KBM-7 (cell line): ENCODE measurements at places on chromosomes 12 and 14.

DNA sequence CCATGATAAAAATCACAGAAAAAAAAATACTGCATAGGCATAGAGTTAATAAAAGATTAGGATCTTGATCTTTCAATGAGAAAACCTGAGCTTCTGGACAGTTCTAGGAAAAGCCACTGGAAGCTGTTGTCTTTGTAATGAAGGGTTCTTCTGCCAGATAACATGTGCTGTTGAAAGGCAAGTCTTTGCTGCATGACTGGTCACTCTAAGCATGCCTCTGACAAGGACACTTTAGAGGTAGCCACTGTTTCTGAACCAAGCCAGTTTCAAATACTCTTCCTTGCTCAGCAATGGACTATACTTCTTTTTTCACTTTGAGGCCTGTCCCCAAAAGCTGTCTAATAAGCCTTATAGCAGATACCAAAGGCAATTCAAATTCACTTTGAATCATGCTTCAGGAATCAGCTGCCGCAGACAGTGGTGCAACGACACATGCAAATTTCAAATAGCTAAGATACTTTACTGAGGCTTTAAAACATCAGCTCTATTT, 70.2 kb downstream of the BTG1 start:
- no peak for DNase-seq

DNA sequence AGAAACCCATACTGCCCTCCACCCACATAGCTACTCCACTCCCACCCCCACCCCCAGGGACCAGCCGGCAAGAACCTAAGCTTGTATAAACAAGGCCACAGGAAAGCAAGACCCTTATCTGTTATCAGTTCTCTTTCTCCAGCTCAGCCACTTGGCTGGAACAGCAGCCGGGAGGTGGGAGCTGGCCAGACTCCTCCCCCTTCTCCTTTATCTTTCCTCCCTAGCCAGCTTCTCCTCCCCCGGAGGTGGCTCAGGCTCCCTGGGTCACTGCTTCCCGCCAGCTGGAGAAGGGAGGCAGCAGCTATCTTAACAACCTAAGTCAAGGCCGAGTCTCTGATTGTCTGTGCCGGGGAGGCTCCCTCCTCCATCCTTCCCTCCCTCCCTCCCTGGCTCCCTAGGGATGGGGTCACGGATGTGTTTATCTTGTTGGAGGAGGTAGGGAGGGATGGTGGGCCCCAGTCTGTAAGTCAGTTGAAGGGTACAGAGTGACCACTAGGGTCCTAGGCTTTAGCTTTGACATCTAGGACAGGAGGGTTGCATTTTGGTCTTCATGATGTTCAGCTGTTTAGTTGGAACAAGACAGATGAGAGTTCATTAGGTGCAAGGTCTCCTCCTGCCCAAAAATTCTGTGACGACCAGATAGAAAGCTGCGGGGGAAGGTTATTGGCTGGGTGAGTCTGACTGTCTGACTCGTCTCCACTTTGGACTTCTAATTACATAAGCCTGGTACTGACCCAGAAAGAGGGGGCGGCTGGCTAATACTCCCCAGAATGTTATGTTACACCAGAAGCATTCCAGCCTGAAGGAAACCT, 29.7 kb downstream of the ZFP36L1 start:
- peak; percentile 87 for DNase-seq

DNA sequence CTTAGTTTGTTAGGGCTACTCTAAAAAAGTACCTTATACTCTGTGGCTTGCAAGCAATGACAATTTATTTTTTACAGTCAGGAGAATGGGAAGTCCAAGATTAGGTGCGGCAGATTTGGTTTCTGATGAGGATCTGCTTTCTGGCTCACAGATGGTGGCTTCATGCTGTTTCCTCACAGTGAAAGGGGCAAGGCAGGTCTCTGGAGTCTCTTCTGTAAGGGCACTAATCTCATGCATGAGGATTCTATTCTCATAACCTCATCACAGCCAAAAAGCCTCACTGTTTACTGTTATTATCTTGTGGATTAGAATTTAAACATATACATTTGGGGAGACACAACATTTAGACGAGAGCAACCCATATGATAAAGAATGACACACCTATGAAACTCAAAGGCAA, 1957.4 kb upstream of the SEL1L start:
- DNase-seq = no peak

GRCh38 chr12:130916241-130916911, 37.3 kb upstream of the ADGRD1 start:
- DNase-seq = peak; percentile 83

GRCh38 chr12:70641691-70642090, 4.5 kb upstream of the PTPRB start:
- DNase-seq = no peak

- DNase-seq = no peak
These were observed 379.3 kb downstream of the NAV3 start for GRCh38 chr12:78209846-78210505.

DNA sequence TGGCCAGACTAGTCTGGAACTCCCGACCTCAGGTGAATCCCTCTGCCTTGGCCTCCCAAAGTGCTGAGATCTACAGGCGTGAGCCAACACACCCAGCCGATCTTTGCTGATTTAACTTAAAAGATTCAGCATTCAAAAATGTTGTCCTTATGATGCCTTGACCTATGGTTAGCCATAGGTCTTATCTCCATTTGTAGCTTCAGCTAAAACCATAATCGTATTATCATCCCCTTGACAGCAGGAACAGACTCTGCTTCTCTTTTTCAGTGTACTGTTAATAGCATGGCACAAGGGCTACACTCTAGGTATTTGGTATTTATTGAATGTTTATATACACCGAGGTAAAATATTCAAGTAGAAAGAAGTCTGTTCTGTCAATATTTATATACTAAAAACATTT, 15.3 kb downstream of the CCDC62 start:
- no peak for DNase-seq

- peak; percentile 26 for DNase-seq
These were observed 3.8 kb downstream of the SETD3 start for GRCh38 chr14:99476864-99477263.

DNA sequence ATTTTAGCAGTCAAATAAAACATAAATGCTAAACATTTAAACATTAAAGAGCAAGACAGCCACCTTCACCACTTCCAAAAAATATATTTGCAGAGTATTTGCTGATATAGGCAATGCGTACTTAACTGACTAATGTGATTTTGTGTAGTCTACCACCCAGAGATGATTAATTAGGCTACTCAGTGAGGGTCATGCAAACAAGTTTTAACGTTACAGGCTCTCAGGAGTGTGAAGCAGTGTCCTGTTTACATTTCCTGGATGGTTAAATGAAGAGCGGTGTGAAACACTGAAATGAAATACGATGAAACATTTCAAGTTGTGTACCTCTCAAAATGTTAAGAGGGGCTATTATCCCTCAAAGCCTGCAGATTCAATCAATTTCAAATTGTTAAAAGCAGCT, 165.8 kb upstream of the LRIG3 start:
- DNase-seq = no peak

DNA sequence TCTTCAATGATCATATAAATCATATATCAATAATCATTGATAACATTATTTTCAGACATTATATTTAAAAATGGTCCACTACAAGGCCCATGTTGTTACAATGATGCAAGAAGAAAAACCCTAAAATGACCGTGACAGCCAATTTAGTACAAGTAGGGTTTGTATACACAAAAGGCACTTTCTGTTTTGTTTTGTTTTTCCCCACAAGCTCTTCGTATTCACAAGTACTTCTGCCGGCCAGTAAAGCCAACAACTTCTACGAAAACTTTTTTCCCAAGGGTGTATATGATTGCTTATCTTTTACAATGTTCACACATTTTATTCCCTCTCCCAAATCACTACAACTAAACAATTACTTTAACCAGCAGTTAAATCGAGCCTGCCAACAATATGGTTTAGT, 9.6 kb downstream of the PTPRB start:
- no peak for DNase-seq
